HS-27A (cell line): ENCODE measurements at places on chromosomes 12 and 14.

GRCh38 chr12:26122681-26123481 lies 2.0 kb downstream of the BHLHE41 start:
- DNase-seq, result peak; percentile 67

- DNase-seq, result peak; percentile 41
These were observed 14.6 kb upstream of the EIF2B2 start for GRCh38 chr14:74988131-74988530.

DNA sequence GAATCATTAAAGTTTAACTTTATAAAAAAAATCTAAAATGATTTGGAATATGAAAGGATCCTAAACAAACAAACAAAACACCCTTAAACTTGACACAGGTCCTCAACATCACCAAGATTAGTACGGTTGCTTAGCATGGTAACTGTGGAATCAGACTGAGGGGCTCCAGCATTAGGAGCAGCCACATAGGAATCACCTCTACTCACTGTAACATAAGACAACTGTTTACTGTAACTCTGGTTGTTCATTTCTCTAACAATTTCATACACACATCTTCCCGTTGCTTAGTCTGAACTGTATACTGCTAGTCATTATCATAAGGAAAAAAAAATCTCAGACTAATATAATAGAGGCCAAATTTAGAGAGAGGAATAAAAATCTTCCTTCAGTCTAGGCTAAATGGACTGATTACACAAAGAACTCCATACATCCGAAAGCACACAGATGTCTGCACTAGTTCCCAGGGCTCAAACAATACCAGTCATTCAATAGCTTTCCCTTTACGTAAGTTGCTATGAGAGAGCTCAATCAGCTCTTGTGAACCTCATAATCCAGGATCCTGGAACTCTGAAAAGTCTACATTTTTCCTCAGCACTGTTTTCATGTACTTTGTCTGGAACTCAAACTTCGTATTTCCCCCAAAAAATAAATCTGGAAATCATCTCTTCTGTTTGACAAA lies 26.0 kb downstream of the LRP6 start:
- DNase-seq, result no peak

DNA sequence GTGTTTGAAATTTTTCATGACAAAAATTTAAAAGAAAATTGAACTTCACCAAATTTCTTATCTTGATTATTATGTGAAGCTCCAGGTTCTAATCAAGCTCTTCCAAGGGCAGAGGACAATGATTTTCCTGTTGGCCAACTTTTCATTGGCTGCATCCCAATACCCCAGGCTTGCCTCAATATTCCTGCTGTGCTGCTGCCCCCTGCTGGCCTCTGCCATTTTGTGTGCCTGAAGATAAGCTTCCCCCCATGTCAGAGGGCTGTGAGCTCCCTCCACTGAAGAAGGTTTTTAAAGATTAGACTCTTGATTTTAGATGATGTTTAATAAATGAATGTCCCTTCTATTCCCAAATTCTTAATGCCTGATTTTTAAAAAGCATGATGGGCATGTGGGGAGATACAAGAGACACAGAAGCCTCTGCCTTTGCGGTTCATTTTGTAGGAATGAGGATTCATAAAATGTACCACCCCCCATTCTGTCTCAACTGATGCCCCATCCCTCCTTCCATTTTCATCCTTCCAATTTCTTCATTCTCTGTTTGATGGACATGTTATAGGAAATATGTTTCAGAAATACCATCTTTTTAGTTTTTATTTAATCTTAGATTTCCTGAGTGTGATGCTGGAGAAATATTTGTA lies 76.7 kb upstream of the RGS6 start:
- peak; percentile 12 for DNase-seq

GRCh38 chr12:104064031-104064841 lies at the start of gene HCFC2:
HCFC2 (plus strand) TSS chr12:104064531; CDS start chr12:104064561, 30 bp downstream.
- peak; percentile 59 for DNase-seq

DNA sequence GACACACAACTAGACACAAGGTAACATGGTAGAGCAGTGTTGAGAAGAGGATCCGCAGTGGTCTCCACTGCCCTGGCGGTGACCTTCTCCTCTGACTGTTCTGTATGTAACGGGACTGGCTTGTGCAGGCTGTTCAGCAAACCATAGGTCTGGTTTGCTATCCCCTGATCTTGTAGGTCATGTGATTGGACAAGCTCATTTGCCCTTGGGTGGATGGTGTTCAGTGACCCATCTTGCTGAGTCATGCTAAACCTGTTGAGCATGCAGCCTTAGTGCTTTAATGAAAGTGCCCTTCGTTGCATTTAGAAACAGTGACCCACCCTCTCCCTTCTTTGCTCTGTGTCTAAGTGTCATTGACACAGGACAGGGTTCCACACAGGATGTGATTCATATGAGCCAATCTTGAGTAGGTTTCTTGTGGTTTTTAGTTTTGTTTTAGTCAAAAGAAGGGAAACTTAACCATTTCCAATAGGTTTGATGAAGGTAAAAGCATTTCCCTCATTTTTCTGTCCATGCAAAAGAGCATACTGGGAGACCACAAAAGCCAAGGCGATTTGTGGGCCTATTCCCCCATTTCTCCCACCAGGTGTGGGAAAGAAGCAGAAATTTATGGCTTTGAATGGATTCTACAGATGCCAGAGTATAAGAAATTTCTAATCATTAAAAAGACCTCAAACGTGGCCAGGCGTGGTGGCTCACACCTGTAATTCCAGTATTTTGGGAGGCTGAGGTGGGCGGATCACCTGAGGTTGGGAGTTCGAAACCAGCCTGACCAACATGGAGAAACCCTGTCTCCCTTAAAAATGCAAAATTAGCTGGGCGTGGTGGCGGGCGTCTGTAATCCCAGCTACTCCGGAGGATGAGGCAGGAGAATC lies 32.6 kb upstream of the HIF1A start:
- DNase-seq, result peak; percentile 64

- no peak for DNase-seq
These were observed 55.9 kb downstream of the CCDC92 start for GRCh38 chr12:123916729-123917128.

DNA sequence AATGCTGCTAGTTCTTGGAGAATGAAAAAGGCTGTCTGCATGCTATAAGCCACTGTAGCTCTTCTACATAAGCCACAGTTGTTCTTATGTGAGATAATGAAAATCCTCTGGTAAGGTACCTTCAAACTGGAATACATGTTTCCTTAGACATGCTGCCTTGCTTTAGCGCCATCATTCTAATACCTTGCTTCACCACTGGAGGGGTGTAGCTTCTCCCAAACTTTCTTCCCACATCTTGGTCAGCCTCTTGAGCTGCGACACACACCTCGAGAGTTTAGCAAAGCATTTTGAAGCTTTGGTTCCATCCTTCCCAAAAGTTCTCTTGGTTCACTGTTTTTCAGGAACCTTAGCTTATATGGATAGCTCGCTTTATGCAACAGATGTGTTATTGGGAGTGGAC lies 69.5 kb downstream of the NKX2-1 start:
- DNase-seq, result peak; percentile 9

DNA sequence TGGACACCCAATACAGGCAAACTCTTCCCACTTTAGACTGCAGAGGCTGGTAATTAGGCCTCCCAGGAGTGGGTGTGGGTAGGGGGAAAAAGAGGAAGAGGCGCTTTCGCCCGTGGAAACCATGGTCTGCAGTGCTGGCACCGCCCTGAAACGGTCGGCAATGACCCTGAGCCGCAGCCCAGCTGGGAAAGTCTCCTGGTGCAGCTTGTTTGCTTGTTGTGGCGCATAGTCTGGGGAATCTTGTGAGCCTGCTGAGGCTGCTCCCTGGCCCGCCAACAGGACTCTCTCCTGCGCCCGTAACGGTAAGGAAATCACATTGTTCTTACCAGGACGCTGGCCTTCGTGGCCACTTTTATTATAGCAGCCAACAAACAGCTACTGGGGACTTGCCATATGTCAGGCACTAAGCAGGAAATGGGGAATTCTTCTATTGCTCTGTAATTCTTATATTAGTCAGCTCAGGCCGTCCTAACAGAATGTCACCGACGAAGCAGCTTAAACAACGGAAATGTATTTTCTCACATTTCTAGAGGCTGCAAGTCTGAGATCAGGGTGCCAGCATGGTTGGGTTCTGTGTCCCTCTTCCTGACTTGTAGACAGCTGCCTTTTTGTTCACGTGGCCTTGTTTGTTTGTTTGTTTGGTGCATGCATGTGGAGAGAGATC lies 52.5 kb upstream of the RIN3 start:
- no peak for DNase-seq

DNA sequence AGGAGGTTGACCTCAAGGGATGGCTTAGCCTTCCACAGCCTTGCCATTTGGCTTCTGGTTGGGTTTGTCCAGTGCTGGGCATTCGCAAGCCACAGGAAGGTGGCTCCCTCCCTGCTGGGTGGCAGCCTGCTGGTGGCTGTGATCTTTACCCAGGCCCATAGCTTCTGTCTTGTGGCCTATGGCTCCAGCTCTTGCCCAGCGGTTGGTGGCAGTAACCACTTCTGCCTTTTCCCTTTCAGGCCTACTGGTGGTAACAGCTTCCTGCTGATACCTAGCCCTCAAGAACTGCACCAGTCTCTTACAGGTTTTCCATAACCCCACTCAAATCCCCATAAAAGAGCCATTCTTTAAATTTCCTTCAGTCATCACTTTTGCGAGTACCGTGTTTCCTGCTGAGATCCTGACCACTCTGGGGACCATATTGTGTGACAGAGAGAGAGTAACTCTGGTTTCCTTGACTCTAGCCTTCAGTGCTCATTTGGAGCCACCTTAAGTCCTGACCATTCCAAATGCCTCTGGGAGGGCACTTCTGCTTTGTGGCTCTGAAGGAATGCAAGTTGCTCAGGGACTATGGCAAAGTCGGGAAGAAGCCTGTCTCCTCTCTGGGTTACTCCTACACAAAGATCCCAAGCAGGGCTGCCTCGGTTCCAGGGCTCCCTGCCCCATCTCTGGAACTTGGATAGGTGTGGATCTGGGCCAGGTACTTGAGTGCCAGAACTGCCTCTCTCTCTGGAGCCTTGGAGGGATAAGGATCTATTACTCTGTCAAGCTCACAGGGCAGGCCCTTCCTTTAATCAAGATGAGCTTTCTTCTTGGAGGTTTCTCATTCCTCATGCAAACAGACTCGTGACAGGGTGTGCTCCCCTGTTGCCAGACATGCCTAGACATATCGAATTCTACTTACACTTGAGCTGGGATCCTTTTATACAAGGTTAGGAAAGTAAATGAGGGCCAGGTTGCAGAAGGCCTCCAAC lies 2.9 kb upstream of the NYNRIN start:
- DNase-seq, result no peak

DNA sequence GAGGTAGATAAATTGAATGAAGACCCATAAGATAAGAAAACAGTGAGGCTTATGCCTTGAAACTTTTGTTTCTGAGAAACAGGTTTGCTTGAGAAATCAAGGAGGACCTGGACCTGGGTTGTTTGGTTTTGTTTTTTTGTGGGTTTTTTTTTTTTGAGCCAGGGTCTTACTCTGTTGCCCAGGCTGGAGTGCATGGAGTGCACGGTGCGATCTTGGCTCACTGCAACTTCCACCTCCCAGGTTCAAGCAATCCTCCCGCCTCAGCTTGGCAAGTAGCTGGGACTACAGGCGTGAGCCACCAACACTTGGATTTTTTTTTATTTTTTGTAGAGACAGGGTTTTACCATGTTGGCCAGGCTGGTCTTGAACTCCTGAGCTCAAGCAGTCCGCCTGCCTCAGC lies 9.0 kb upstream of the PPTC7 start:
- no peak for DNase-seq

GRCh38 chr12:22641353-22642053 lies 16.5 kb downstream of the ETNK1 start:
- no peak for DNase-seq

DNA sequence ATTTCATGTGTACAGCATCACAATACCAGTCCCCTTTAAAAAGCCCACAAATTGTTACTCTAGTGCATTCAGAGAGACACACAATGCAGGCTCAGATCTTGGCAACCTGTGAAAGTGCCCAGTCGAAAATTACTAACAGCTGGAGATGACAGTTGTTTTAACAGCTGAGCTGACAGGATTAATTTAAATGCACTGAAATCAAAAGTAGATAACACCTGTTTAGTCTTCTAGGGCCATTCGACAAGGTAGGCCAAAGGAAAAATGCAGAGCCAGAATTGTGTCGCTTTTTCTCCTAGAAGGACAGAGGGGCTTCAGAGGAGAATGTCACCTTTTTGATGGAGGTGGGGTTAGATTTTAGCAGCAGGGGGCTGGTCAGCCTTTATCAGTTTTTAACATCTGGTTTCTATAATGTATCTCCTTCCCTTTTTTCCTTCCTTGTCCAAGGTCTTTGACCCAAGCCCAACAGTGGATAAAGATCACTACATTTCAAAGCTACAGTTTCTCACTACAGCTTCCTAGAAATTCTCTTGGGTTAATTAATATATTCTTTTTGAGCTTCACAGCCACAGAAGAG lies 139.1 kb downstream of the SOX5 start:
- DNase-seq, result no peak

- no peak for DNase-seq
These were observed 23.2 kb upstream of the APOF start for GRCh38 chr12:56385873-56386272.

GRCh38 chr12:3559601-3560294 lies 68.7 kb downstream of the PRMT8 start:
- DNase-seq, result no peak

DNA sequence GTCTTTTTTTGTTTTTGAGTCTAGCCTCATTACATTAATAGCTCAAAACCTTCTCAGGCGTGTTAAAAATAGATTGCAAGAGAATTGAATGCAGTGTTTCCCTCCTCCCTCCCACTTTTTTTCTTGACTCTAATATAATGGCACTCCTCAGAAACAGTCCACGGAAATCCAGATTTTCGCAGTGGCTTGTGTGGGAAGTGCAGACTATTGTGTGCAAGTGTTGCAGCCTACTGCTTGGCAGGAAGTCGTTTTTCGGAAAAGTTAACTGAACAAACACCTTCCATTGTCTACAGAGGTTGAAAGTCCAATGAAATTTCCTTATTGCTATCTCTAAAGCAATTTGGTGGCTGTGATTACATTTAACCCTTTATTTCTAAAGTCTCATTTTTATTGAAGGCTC lies 147.9 kb upstream of the E2F7 start:
- DNase-seq, result no peak

DNA sequence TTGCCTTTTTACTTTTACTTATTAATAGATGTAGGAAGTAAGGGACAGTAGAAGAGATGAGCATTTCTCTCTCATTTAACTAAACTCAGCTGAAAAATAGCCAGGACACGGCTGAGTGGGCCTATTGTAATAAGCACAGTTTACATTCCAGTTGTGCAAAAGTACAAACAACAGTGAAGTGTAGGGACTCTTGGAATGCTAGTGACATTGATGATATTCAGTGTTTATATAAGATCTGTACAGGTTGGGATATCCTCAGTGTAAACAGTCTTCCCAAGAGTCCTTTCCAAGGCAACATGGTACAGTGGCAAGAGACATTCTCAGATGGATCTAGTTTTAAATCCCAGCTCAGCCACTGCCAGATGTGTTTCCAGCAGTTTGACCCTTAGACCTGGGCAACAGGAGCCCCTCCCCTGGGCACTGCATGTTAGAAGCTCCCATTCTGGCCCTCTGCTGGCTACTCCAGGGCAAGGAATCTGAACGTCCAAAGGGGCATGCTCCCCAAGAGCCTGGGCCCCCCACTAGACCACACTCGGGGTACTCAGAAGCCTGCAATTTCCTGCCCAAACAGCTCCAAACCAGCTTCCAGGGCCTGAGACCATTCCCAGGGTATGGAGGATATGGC lies 55.3 kb downstream of the STAB2 start:
- no peak for DNase-seq
